ENCODE measurements at places on chromosomes 7 and 10.

- no peak for DNase-seq
Measured at GRCh38 chr10:89985446-89985845, 284.1 kb downstream of the KIF20B start.

DNA sequence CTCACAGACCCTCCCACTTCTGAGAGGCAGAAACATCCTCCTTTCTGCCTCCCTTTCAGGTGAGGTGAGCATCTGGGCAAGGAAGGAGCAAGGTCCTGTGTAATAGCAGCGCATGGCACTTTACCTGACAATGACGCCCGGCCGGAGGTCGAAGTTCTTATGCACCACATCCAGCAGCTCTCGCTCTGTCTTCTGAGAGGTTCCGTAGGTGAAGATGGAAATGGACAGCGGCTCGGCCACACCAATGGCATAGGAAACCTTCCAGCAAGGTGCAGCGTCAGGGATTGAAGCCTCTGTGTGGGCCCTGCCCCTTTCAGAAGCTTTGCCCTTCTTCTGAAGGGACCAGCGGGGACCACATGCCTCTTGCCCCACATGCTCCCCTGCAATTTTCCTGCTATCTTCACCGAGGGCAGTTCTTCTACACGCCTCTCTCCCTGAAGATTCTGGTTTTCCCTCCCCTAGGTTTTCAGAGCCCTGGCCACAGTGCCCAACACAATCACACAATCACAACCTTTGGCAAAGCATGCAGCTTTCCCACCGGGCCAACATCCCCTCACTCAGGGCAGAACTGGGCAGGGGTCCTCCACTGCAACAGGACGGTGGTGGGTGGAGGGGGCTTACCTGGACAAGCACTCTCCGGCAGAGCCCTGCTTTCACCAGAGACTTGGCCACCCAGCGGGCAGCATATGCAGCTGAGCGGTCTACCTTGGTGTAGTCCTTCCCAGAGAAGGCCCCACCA, 14.9 kb downstream of the MAT1A start:
- no peak for DNase-seq

- DNase-seq: peak; percentile 36
Measured at GRCh38 chr7:79553811-79554555, 100.5 kb upstream of the MAGI2 start.

DNA sequence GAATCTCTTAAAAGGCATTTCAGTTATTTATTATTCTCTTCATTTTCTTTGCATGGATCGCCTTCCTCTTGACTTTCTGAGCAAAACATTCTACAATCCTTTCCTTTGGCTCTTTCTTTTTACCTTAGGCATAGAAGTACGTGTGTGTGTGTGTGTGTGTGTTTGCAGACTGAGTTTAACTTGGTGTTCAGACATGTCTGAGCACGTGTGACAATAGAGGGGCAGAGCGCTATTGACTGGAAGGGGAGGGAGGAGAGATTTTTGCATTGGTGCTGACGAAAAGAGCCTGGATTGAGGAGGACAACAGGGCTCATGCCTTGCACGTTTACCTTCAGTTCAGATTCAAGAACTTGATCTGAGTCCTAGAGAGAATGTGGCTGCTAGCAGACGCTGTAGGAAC, 129.8 kb downstream of the SEC23IP start:
- no peak for DNase-seq

GRCh38 chr7:4188651-4189050, 493.4 kb upstream of the FOXK1 start:
- DNase-seq: no peak

DNA sequence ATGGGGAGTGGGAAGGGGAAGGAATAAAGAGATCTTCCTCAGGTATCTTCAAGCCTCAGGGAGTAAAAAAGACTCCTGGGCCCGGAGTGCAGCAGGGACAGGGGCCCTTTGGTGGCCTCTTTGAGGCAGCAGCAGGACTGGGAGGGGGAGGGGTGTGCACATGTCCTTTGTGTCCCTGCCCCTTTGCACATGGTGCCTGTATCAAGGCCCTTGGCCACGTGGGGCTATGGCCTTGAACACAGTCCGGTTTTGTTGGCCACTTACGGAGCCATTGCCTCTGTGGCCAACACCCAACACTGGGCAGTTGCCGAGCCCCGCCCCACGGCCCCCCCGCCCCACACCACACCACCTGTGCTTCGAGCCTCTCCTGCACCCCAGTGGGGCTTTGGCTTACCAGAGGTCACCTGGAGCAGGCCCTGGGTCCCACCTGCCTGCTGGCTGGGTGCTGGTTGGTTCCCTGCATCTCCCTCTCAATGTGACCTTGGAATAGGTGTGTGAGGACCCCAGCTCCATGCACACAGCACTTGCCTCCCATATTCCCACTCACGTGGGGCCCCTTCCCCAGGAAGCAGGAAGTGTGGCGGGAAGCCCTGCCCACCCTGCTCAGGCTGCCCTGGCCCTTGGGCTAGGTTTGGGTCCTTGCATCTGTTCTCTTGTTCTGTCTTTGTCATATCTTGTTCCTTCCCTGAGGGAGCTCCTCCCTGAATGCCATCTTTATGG, 5.4 kb downstream of the SAP25 start:
- no peak for DNase-seq

GRCh38 chr7:143172354-143172753, 10.9 kb upstream of the TAS2R39 start:
- DNase-seq: no peak

DNA sequence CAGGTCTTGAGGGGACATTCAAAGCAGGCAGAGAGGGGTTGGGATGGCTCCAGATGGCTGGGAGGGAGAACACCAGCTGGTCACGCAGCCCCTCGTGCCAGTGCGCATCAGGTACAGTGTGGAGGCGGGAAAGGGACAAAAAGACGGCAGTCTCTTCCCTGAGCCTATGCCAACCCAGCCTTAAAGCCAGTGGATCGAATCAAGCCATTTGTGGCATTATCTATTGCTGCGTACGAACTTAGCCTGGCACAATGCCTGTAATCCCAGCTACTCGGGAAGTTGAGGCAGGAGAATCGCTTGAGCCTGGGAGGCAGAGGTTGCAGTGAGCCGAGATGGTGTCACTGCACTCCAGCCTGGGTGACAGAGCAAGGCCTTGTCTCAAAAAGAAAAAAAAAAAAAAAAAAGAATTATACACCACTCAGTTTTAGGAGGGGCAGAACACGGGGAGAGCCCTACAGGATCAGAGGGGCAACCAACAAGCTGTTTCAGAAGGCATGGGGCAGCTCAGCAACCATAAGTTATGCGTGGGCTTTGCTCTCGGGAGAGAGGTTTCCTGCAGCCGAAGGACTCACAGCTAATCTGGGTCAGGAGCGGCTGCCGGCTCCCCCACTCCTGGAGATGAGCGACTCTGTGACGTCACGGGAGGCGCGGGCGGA, 356 bp upstream of the NDUFB2 start:
- peak; percentile 94 for DNase-seq
